ENCODE measurements at places on chromosomes 13 and 19.

GRCh38 chr13:92403606-92404005, 823.0 kb upstream of the GPC6 start:
- H3K27me3 ChIP-seq = no peaks in the 10 kb centered on the region
- H3K4me3 ChIP-seq = no peak overlapping the region
- no peaks in the 10 kb centered on the region for H3K36me3 ChIP-seq
- no peak overlapping the region for H3K27ac ChIP-seq

DNA sequence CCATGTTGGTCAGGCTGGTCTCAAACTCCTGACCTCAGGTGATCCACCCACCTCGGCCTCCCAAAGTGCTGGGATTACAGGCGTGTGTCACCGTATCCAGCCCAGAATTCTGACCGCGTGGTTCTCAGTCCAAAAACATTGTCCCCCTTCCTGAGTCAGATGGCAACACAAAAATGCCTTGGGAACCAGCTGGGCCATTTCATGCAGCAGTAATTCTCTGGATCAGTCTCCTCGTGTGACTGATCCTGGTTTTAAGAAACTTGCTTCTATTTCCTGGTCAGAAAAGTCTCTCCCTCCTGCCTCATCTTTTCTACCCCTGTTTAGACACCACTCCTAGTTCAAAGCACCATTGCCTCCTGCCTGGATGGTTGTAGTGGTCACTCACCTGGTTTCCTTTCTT, 60.9 kb upstream of the USP29 start:
- no peak for DNase-seq
- no peak overlapping the region for H3K27ac ChIP-seq
- no peaks in the 10 kb centered on the region for H3K27me3 ChIP-seq
- H3K36me3 ChIP-seq = no peaks in the 10 kb centered on the region
- H3K4me1 ChIP-seq = no peaks in the 10 kb centered on the region
- H3K4me3 ChIP-seq = no peak overlapping the region

DNA sequence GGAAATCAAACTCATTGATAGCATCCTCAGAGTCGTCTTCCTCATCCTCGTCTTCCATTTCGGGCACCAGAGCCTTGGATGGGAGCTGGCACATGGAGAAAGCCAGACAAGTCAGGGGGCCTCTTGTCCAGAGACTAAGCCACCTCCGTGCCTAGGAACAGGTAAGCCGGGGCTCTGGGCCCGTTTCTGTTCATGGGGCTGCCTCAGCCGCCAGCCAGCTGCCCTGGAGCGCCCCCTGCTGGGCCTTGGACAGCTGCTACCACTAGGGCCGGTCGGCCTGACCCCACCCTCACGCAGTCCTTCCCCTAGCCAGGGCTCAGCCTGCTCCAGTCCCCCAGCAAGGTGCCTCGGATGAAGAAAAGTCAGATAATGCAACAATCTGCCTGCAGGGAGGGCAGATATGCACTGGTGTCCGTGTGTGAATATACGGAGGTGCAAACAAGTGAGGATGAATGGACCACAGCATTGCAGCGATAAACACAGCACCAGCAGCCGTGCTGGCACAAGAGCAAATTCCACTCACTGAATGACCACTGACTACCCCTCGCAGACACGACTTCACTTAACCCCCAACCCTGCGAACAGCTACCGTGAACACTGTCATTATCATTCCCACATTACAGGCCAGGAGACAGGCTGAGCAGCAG, 11.9 kb upstream of the PRKD2 start:
- H3K27ac ChIP-seq = no peak overlapping the region
- H3K4me3 ChIP-seq = no peak overlapping the region
- peaks cover 100% of the 10 kb centered on the region for H3K36me3 ChIP-seq

DNA sequence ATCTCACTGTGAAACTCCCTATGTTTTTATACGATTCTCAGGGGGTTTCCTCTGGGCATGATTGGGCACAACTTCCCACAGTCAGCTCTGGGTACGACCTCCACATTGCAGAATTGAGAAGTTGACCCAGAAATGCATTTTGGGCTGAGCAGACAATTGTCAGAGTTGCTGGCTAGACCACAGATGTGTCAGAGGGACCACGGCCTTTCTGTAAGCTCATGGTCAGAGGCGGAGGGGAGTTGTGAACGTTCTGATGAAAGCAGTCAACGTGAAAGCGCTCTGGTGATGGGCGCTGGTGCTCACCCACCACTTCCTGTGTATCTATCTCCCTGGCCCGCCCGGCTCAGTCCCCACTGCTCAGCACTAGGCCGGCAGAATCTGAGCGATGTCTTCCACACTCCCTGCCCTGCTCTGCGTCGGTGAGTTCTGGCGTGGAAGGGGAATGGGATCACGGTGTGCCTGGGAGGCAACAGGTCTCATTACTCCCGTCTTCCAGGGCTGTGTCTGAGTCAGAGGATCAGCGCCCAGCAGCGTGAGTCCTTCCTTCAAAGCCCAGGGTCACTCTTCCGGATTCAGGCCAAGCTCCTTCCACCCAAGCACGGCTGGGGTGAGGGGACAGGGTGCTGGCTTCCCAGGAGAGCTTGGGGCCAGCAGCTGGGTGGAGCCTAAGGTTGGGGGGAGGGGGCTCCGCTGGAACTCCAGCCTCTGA, at the start of gene NCR1:
NCR1 (plus strand) TSS at position 346 of the 709 bp plus-strand sequence; CDS start at position 386, 40 bp downstream.
- no peak for DNase-seq
- no peaks in the 10 kb centered on the region for H3K36me3 ChIP-seq
- H3K4me1 ChIP-seq = no peaks in the 10 kb centered on the region
- no peak within 1 kb of the TSS for H3K4me3 ChIP-seq

- H3K27ac ChIP-seq = peak overlapping the region; percentile 82
- peaks cover 19% of the 10 kb centered on the region for H3K36me3 ChIP-seq
- no peak for DNase-seq
- peaks cover 24% of the 10 kb centered on the region for H3K4me1 ChIP-seq
Measured at GRCh38 chr19:611481-611868, 21.8 kb downstream of the HCN2 start.

DNA sequence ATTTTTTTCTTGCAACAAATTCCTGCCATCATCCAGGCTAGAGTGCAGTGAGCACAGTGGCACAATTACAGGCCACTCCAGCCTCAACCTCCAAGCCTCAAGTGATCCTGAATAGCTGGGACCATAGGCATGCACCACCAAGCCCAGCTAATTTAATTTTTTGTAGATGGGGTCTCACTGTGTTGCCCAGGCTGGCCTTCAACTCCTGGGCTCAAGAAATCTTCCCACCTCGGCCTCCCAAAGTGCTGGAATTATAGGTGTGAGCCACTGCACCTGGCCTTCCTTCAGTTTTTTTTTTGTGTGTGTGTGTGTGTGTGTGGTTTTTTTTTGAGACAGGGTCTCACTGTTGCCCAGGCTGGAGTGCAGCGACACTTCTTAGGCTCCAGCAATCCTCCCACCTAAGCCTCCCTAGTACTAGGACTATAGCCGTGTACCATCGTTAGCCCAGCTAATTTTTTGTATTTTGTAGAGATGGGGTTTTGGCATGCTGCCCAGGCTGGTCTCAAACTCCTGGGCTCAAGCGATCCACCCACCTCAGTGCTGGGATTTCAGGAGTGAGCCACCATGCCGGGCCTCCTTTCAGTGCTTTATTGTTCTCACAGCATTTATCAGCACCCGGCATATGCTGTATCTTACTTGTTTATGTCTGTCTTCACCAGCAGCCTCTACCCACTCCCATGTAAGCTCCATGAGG, 5.9 kb upstream of the SRRM5 start:
- no peaks in the 10 kb centered on the region for H3K27me3 ChIP-seq
- peaks cover 74% of the 10 kb centered on the region for H3K36me3 ChIP-seq
- no peaks in the 10 kb centered on the region for H3K4me1 ChIP-seq
- no peak overlapping the region for H3K4me3 ChIP-seq
- no peak for DNase-seq
- H3K27ac ChIP-seq = no peak overlapping the region

GRCh38 chr19:54792814-54793213, 10.6 kb upstream of the KIR2DL4 start:
- H3K27me3 ChIP-seq = no peaks in the 10 kb centered on the region
- H3K4me1 ChIP-seq = no peaks in the 10 kb centered on the region
- H3K36me3 ChIP-seq = no peaks in the 10 kb centered on the region
- no peak overlapping the region for H3K4me3 ChIP-seq
- DNase-seq = no peak

DNA sequence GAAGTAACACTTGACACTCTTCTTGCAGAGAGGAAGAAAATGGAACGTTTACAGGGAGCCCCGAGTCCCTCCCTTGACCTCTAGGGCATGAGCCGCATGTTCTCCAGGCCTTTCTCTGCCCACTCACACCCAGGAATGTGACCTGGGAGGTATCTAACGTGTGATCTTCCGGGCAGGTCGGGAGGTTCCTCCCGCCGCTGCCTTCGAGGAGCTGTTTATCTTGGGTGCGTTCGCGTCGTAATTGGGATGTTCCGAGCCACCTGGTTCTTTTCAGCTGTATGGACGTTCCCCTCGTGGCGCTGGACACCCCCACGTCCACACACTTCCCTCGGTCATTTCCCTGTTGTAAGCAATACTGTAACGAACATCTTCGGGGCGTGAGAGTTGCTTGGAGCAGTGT, 13.6 kb downstream of the ARID3A start:
- H3K27me3 ChIP-seq = no peaks in the 10 kb centered on the region
- H3K27ac ChIP-seq = no peak overlapping the region
- peaks cover 57% of the 10 kb centered on the region for H3K36me3 ChIP-seq
- H3K4me1 ChIP-seq = no peaks in the 10 kb centered on the region

DNA sequence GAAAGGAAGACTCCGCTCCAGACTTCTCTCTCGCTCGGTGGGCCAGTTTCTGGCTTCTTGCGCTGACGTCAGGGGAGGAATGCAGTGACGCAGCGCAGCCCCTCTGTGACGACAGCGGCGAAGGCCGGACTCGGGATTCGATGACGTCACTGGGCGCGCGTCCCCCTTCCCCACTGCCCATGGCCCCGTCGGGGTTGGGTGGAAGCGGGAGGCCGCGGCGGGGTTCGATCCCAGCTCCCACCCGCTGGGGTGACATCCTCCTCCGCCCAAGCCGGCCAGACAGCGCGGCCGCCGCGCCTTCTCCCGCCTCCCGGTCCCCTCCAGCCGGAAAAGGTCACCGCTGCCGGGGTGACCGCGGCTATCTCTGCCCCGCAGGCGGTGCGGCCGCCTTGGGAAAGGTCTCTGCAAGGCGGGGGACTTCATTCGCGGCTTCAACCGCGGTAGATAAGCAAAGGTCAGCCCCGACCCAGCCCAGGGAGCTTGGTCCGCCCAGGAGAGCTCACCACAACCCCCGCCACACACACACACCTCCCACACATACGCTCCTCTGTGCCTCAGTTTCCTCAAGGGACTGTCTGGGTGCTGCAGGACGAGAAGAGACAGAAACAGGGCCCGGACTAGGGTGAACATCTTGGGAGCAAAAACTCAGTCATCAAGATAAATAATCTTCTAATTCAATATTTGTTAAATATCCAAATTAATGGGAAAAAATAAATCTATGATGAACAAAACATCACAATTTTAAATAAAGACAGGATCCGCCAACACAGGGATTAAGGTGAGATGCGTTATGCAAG, 844 bp upstream of the RFX1 start:
- H3K36me3 ChIP-seq = no peaks in the 10 kb centered on the region
- no peak for DNase-seq
- peak overlapping the region; percentile 90 for H3K27ac ChIP-seq
- peaks cover 34% of the 10 kb centered on the region for H3K4me1 ChIP-seq

GRCh38 chr19:3204646-3205275, 19.0 kb downstream of the NCLN start:
- H3K4me3 ChIP-seq = no peak overlapping the region
- no peak for DNase-seq
- no peak overlapping the region for H3K27ac ChIP-seq
- H3K4me1 ChIP-seq = no peaks in the 10 kb centered on the region
- no peaks in the 10 kb centered on the region for H3K27me3 ChIP-seq
- H3K36me3 ChIP-seq = peaks cover 85% of the 10 kb centered on the region

All from DND-41 (cell line).